ENCODE measurements at places on chromosomes 2 and 18. TPM values are rescaled to one million over a fixed set of nuclear protein-coding genes. Genes with fewer than 3 reads are reported as not detected.
A peak's percentile ranks its signal among the peaks of the same experiment; 100 is the strongest.

ASNSD1 gene
- 55.0 TPM for polyA plus RNA-seq

DNA sequence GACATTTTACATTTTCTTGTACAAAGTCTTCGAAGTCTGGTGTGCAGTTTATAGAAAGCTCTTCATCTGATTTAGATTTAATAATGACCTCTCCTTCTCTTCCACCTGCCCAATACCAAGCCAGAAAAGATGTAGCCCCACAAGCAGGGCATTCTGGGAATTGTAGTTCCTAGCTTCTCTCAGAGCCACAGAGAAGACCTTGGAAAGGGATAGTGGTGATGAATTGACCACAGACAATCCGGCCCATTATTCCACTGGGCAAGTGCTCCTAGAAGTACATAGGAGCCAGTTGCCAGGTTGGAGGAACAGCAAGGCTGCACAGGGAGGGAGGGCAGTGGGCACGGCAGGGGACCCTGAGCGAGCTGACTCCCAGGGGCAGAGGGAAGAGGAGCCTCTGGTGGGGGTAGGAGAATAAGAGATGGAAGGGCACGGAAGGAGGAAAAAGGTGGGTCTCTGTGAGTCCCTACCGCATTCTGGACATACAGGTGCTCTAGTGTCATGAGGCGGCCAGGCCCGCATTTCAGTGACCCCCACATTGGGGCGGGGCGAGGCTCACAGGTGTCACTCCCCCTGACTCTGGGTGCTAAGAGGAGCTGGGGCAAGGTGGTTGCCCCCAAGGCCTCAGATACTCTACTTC, 152.5 kb upstream of the HAAO start:
- no peak for DNase-seq

EFR3B gene
- polyA plus RNA-seq: 6.7 TPM

DNA sequence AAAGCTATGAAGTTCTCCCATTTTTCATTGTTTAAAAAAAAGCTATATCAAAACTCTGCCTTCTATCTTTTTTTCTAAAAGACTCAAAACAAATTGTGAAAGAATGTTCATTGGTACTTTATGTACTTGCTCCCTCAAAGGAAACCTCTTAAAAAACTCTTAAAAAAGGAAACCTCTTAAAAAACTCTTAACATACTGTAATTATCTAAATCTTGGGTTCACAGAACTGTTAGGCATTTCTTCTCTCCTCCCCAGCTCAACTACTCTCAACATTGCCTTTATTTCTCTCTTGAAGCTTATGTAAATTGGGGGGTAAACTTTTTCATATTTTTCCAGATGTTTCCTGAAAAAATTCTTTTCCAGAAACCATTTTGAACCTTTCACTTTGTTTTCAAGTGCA, 330.5 kb upstream of the SLC39A10 start:
- DNase-seq: no peak

- peak; percentile 66 for DNase-seq
These were observed 117.4 kb upstream of the CWC22 start for GRCh38 chr2:180124273-180125139.

- DNase-seq: no peak
These were observed 46.2 kb upstream of the ITGAV start for GRCh38 chr2:186543561-186544131.

Data from renal pelvis (tissue), 12 donors.